AG04450 (cell line): ENCODE measurements at places on chromosomes 3 and 15.

DNA sequence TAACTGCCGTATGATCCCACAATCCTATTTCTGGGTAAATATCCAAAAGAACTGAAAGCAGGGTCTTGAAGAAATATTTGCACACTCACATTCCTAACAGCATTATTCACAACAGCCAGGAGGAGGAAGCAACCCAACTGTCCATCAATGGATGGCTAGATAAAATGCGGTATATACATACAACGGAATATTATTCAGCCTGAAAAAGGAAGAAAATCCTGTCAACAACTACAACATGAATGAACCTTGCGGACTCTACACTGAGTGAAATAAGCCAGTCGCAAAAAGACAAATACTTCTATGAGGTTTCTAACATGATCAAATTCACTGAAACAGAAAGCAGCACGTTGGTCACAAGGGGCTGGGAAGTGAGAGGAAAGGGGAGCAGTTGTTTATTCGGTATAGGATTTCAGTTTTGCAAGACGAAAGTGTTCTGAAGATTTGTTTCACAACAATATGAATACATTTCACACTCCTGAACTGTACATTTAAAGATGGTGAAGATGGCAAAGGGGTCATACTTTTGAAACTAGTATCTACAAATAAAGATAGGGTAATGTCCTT, 6.2 kb downstream of the DLG1 start:
- no peak for DNase-seq

GRCh38 chr3:193897288-193897687, 238.7 kb upstream of the HES1 start:
- DNase-seq, result no peak

DNA sequence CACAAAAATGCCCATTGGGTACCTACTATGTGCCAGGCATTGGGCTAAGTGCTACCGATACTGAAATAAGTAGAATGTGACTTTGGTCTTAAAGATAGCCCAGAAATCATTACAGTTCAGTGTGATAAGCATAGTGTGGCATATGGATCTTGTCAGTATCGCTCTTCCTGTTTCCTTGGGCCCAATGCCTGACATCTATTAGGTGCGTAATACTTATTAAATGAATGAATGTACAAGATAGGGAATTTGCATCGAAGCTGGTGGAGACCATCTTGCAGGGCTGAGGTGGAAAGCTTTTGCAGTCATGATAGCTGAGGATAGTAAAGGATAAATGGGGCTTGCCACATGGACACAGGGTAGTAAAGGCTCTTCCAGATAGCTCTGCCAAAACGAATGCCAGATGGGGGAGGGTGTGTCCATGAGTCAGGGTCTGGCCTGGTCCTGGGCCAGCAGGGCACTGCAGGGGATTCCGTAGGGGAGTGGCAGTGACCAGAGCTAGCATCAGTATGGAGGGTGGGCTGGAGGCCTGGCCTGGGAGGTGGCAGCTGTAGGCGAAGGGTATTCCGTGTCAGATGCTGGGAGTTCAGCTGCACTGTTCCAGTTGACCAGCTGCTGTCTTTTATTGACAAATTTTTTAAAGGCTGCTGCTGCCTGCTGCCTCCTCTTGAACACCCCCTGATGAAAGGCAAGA, 23.5 kb downstream of the TSEN2 start:
- DNase-seq, result peak; percentile 27

DNA sequence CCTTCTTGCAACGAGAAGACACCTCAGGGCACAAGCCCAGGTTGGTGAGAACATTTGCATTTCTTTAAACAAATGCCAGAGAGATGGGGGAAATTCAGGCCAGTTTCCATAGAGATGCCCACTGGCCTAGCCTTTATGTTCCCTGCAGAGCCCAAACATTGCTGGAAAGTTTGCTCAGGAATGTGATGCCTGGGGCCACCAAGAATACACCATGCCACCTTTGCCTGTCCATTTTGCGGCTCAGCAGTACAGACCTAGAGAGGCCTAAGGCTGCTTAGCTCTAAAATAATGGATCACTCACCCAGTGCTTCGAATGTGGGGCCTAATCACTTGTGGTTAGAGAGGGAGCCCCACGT, 210.0 kb downstream of the RPLP1 start:
- no peak for DNase-seq

GRCh38 chr3:61595826-61596225, 34.5 kb downstream of the PTPRG start:
- no peak for DNase-seq

- DNase-seq, result no peak
These were observed 950 bp upstream of the CNTN4 start for GRCh38 chr3:2097641-2098191.

DNA sequence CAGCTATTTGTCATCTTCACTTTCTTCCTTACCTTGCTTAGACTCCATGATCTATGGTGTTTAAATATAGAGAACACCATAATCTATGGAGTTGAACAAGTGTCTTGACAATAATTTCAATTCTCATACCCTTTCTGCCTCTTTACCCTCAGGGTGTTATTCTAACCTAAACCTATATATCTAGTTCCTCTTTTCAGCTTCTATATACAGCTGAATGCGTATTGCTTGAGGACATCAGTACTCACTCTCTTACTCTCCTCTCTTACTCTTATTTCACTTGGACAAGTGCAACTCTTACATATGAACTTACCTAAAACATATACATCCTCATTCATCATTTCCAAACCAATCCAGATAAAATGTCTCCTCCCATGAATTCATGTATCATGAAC, 187.1 kb downstream of the RAP2B start:
- no peak for DNase-seq

GRCh38 chr15:57586661-57587424, 4.9 kb upstream of the MYZAP start:
- no peak for DNase-seq

- no peak for DNase-seq
These were observed 13.2 kb downstream of the USP13 start for GRCh38 chr3:179666030-179666429.

- DNase-seq, result no peak
These were observed 121.3 kb upstream of the CHL1 start for GRCh38 chr3:75260-75659.

DNA sequence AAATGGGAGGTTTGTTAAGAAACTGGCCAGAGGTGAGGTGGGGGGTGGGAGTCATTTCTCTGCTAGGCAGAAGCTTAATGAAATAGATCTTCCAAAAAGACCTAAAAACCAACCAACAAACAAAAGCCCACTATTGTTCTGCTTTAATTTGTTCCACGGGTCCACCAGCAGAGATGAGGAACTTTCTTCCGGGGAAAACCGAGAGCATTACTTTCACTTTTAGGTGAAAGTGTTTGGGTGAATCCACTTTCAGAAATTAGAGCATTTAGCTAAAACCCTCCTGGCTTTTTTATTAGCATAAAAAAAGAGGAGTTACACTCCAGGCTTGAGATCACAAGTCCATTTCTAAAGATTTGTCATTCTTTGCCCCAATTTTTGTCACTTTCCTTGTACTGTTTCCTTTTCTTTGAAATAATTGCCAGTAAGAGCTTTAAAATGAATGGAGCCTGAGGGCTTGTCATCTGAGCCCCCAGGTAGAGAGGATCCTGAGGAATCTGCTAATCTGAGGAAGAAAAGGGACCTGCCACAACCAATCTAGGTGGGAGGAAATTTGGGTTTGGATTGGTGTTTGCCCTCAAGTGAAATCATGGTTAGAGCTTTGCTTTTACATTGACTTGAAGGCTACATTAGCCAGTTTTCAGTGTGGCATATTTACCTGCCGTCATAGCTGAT, 667.6 kb downstream of the NAALADL2 start:
- DNase-seq, result no peak

DNA sequence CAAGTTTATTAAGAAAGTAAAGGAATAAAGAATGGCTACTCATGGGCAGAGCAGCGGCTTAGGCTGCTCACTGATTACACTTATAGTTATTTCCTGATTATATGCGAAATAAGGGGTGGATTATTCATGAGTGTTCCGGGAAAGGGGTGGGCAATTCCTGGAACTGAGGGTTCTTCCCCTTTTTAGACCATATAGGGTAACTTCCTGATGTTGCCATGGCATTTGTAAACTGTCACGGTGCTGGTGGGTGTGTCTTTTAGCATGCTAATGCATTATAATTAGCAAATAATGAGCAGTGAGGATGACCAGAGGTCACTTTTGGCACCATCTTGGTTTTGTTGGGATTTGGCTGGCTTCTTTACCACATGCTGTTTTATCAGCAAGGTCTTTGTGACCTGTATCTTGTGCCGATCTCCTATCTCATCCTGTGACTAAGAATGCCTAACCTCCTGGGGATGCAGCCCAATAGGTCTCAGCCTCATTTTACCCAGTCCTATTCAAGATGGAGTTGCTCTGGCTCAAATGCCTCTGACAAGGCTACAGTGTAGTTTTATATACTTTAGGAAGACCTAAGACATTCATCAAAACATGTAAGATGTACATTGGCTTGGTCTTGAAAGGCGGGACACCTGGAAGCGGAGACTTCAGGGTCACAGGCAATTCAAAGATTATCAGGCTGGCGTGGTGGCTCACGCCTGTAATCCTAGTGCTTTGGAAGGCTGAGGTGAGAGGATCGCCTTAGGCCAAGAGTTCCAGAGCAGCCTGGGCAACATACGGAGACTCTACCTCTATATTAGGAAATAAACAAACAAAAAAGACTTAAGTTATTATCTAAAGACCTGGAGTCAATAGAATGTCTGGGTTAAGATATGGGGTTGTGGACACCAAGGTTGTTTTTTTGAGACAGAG, 3.2 kb upstream of the BLOC1S6 start:
- no peak for DNase-seq

DNA sequence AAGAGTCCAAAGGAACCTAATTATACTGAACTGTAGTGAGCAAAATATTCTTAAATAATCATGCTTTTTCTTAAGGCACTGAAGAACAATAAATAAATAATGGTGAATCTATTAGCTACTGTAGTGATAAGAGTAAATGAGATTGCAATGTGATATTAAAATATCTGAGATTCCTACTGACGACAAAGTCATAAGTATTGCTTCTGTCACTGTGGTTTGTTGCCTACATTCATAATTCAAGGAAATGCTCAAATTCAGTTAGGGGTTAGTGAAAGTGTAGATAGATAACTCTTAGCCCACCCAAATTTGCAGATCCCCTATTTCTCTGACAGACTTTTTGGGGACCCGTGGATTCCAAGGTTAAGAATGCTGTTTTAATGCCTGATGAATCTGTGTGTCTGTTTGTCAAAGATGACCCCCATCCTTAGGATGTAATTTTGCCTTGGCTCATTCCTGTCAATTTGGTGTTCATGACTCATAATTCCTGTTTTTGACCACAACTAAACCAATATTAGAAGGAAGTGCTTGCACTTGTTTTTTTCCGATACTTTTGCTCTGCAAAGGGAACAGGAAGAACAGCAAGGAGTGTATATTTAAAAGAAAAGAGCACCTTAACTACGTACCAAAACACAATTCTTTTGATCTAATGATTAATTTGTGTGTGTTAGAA, 86.7 kb downstream of the MAGI1 start:
- DNase-seq, result no peak

- DNase-seq, result no peak
These were observed 71.9 kb upstream of the FEZF2 start for GRCh38 chr3:62445275-62445674.

DNA sequence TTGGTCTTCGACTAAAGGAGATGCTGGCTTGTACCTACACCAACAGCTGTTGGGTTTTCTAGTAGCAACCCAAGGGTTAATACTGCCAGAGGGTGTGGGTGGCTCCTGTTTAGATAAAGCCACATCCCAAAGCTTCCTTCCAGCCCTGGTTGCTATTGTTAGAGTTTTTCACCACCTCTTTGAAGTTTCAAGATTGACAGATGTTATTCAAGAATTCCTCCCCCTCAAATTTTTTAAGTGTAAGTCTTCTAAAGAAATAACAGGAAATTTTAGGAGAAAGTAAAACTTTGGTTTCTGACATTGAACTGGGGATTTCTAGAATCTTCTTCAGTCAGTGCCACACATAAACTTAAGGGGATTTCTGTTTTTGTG, 60.9 kb downstream of the TGFBR2 start:
- DNase-seq, result no peak

GRCh38 chr3:73215281-73215680, 153.8 kb downstream of the EBLN2 start:
- no peak for DNase-seq

DNA sequence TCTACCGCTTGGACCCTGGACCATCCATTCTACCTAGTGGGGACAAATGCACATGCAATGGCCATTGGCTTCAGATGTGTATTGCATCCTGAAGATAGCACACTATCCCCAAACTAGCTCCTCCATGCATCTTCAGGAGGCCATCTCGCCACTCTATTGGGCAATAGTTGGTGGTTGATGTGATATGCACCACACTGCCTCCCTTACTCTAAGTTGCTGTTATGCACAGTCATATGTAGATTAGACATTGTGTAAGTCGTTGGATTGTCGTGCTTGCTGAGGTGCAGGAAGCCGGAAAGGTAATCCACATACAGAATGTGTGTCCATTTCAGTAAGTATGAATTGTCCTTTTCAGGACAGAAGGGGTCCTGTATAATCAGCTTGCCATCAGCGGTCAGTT, 26.7 kb upstream of the PLA2G4D start:
- no peak for DNase-seq
